Immature natural killer cell (primary cell): ENCODE measurements at places on chromosomes 6 and 20.
A peak's percentile ranks its signal among the peaks of the same experiment; 100 is the strongest.

DNA sequence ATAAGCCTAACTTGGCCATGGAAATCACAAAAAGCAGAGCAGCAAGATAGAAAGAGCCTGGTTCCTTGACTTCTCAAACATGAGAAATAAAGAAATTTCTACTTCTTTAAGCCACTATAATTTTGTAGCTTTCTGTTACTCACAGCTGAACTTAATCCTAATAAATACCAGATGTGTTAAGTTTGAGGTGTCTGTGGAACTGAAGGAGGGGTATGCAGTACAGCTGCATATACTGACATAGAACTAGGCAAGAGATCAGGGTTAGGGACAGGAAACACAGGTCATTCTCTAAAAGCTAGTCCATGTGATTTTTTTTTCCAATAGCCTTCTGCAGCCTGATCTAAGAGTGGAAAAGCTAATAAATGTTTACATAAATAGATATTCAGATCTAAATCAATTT, 123.9 kb downstream of the COL12A1 start:
- no peak for DNase-seq

DNA sequence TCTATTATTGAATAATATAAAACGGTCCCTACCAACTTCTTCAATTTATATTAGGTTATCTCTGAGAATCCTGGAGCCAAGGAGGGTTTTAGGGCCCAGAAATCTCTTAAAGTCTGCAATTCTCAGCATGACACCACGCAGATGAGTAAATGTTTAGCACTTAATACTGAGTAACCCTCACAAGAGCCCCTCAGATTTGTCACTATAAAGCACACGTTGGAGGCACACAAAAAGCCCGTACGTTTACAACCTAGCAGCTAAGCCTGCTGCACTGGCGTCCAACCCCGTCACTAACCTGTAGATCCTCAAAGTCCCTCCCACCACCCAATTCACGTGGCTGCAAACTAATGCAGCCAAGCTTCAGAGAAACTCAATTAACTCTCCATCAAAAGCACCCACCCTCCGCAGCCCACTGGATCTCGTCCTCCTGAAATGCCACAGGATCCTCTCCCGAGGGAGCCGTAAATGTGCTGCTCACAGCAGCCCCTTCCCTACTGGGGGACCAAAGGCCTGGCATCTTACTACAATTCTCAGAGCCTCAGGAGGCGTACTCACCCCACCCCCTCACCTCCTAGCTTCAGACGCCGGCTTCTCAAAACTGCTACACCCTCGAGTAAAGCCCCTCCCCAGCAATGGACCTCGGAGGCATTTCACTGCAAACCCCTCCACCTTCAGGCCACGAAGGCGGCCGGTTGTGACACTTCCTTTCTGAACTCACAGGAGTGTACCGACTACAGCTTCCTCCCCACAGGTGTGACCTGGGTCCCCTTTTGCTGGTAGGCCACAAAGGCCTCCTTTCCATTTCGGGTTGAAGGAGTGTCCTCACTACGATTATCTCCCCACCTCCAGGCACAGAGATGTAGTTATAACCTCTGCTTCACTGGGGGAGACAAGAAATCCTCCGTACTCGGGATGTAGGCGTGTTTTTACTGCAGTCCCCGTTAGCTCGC, 909 bp downstream of the CPNE1 start:
- peak; percentile 82 for DNase-seq

GRCh38 chr6:163175301-163175700, 239.2 kb upstream of the QKI start:
- no peak for DNase-seq

DNA sequence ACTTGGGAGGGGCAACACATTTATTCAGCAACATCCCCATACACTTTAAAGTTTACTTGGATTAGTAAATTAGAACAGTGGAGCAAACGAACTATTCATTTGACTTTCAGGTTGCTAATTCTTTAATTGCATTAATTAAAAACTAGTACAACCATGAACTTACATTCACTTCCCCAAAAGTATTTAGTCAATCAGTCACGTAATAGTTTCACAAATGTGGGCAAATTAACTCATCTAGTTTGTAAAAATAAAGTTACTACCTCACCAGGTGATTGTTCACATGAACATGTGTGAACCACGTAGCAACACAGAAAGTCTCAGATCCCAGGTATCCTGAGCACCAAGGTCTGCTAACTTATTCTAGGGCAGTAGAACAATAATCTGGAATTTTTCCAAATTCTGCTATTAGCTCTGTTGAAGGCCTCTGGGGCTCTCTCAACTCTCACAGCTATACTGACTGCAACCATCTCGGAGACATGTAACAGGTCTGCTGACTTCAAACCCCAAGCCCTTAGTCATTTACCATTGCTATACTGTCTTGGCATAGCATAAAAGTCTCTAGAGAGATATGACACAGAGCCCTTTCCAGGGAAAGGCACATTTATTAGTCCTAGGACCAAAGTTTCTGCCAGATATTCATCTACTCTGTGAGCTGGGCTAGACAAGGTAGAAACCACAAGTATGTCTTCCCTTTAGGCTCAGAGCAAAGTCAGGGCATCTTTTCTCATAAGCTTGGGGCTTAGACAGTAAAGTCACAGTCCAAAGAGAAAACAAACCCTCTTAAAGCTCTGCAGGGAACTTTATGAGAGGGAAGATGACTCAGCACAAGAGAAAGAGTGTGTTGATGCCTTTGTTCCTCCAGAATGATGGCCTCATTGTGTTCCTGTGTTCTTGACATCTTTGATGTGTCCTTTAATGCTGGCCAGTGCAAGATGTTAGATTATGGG, 50.9 kb upstream of the CCDC28A start:
- DNase-seq, result no peak

GRCh38 chr6:101490857-101491256, 97.3 kb downstream of the GRIK2 start:
- DNase-seq, result no peak

GRCh38 chr20:50193199-50193835, 2.7 kb downstream of the CEBPB start:
- DNase-seq, result no peak

DNA sequence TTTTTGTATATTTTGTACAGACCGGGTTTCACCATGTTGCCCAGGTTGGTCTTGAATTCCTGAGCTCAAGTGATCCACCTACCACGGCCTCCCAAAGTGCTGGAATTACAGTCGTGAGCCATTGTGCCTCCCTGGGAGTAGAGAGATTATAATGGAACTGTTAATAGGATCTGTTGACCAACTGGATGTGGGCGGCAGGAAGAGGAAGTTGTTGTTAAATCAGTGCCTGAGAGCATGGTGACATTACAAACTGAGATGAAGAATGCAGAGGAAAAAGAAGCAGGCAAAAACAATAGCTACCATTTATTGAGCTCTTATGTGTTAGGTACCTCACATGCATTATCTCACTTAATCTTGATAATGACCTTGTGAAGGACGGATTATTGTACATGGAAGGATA, 9.2 kb upstream of the L3MBTL3 start:
- no peak for DNase-seq

GRCh38 chr20:31998246-31998645, 12.0 kb upstream of the CCM2L start:
- DNase-seq, result no peak

DNA sequence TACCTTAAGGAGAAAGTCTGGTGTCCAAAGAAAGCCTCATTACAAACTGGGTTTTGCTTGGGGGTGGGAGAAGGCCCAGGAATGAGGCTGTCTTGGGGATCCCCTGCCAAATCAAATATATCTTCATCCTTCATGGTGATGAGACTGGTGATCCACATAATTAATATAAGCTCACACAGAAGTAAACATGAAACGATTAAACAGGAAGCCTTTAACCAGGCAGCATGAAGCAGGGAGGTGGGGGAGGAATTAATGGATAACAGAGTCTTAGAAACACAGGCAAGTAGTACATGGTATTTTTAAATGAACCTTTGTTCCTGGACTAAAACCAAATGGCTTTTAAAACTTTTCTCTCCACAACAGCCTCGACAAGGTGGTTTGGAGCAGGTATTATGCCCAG, 437.5 kb downstream of the TFAP2A start:
- no peak for DNase-seq

GRCh38 chr6:30935018-30935417, 3.0 kb upstream of the SFTA2 start:
- no peak for DNase-seq

DNA sequence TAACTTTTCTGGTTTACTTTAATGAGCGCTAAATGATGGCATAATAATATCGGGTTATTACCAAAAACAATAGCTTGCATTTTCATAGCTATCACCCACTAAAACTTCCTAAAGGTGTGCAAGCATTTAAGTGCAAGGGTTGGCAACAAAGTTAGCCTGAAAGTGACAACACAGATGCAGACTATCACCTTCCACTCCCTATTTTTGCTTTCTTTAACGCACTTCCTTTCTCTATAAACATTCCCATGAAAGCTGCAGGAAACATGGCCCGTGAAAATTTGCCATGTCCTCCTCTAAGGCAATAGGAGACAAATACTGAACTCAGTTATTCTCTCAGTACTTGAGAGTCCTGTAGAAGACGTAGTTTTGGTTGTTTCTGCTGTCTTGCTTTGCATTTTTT, 2.7 kb downstream of the MYCT1 start:
- no peak for DNase-seq

- DNase-seq, result peak; percentile 67
These were observed 10.7 kb downstream of the DLL1 start for GRCh38 chr6:170279977-170280688.

GRCh38 chr6:19465256-19465655, 371.9 kb upstream of the ID4 start:
- no peak for DNase-seq

DNA sequence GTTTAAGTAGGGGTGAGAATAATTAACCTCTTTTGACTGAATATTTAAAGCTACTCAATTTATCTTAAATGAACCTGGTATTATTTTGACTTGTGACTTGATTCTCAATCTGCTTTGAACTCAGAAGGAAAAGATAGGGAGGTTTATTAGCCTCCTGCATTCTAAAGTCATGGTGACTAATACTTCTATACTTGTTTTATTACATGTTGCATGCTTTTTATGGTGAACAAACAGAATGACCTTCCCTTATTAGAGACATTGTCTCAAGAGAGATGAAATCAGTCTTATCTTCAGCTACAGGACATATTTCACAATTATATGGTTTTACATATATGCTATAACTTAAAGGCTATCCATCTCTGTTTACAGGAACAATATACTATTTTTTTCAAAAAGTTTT, 336.9 kb downstream of the KHDRBS2 start:
- no peak for DNase-seq
